ENCODE measurements at places on chromosomes 4 and X. TPM values are rescaled to one million over a fixed set of nuclear protein-coding genes. Genes with fewer than 3 reads are reported as not detected.

DNA sequence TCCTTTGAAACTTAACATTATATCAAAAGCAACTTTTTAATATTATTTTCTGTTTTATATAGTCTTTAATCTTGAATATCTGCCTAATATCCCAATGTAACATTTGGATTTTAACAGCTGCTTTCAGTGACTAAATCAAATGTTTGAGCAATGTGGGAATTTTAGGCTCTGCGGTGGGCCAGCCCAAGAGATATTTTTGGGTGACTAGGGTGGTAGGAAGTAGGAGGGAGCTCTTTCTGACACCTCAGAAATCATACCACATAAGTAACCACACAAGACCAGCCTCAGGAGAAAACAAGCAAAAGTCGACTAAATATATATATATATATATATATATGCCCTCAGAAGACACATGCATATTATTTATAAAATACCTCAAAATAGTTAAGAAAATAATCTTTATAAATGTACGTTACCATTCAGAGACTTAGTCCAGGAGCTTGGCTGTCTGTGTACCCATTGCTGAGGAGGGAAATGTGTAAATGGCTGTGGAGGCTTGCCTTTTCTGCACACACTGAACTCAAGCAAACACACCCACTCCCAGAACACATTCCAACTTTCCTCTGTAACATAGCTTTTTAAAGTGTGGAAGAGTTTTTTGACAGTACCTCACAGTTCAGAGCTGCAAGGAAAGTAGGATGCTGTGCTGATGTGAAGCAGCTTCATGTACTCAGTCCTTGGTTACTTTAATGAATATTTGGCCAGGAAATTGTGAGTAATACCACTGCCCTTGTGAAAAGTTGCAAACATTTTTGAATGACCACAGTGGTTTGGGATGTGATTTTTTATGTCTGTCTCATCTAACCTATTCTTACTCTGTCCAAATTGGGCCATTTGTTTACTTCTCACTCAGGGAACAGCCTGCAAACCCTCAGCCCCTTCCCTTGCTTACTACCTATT, at the start of gene RTL3:
Gene RTL3 (minus strand): TSS at position 484 of the 900 bp plus-strand sequence. CDS start 908 bp downstream, outside the sequence.
- DNase-seq = peak; percentile 89

- peak; percentile 7 for DNase-seq
Observed at GRCh38 chrX:17160975-17161374, 214.0 kb upstream of the NHS start.

The RASSF6 gene
- total RNA-seq = under 0.01 TPM

- DNase-seq = peak; percentile 18
Observed at GRCh38 chrX:129823115-129823514, 20.6 kb downstream of the ZDHHC9 start.

- no peak for DNase-seq
Observed at GRCh38 chr4:86089781-86090323, 270.0 kb downstream of the MAPK10 start.

DNA sequence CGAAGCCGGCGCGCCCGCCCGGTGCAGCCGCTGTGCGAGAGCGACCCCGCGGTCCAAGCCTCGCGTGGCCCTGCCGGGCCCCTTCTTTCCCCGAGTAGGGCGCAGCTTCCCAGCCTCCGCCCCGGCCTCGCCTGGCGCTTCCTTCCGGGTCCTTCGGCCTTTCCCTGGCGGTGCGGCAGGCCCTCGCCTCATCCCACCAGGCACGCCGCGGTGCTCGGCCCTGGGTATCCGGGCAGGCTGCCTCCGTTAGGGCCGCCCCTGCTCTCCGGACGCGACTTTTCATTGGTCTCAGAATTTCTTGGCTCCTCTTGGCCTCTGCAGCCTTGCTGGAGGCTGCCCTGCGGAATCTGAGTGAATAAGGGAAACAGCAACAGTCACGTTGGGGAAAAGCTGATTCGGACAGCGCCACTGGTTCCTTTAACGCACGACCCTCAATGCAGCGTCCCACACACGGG, 429 bp downstream of the UVSSA start:
- DNase-seq = peak; percentile 85

GRCh38 chr4:105179539-105180401, 33.1 kb downstream of the TET2 start:
- DNase-seq = no peak

DNA sequence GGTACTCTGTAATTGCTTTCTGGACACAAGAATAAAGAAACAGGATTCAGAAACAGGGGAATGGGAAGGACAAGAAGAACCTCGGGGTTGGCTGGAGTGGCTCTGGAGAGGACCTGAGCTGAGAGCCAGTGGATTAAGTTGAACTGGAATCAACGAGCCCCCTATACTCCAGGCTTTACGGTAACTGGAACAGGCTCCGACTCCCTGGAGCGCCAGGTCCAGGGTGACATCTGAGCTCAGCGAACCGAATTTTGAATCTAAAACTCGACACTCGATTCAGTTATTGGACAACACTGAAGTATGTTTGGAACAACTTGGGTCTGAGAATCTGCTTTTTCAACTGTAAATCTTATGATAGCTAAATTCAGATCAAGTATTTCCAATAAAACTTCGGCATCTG, 23.9 kb downstream of the HMX1 start:
- DNase-seq = peak; percentile 7

GRCh38 chrX:118730500-118731247, 3.3 kb downstream of the IL13RA1 start:
- DNase-seq = peak; percentile 56

DNA sequence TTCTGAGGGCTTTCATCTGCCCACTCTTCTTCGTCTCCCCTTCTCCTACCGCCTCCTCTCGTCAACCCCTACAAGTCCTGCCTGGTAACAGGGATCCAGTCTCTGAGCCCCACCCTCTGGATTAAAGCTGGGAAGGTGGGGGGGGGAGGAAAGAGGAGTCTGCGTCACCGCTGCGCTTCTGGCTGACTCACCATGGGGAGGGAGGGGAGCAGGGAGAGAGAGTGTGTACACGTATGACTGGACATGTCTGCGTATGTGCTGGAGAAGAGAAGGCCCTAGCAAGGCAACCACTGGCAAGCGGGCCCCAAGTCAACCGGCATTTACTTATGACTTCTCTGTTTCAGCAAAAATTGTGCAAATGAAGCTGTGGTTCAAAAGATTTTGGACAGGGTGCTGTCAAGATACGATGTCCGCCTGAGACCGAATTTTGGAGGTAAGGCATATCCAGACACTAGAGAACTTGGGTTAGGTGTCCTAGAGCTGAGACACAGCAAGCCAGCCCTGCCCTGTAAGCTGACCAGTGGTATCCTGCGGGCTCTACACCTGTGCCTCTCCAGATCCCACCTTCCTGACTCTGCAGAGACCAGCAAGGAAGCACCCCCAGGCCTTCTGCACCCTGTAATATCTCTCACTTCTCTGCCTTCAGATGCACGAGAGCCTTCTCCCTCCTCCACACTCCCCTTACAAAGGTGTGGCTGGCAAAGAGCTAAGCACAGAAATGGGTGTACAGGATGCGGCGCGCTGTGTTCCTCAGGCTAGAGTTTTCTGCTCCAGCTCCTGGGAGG, 2.5 kb downstream of the GABRQ start:
- peak; percentile 69 for DNase-seq

DNA sequence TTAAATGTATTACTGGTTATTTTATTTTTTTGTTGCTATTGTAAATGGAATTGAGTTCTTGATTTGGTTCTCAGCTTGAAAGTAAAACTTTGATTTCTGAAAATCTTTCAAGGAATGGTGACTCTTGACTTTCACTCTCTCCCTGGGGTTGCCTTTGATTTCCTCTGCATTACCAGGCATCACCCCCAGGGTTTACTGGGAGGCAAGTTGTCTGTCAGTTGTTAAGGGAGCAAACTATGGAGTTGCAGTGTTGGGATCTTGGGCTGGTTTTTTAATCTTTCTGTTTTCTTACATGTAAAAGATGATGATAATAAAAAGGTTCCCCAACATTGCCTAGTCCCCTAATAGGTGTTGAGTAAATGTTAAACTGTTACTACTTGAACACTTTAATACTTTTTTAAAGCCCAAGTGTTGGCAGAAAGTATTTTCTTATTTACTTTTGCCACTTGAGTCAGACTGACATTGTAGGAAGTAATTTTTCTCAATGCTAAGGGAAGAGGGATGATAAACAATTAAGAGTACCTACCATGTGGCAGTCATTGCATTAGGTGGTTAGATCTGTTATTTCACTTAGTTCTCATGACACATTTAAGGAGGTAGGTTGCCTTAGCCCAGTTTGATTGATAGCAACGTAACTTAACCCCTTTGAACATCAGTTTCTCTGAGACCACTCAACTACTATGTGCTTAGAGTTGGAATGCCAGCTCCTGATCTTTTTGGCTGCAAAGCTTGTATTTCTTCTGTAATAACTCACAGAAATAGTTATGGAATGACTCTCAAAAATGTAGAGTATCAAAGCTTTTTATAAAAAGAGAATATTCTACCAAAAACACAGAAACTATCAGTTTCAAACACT, 67.1 kb downstream of the DCLK2 start:
- DNase-seq = no peak

The ELF4 gene
- total RNA-seq = 10.6 TPM

- no peak for DNase-seq
Observed at GRCh38 chrX:8377041-8377440, 87.6 kb upstream of the VCX3B start.

- DNase-seq = no peak
Observed at GRCh38 chr4:111855308-111855707, 289.9 kb upstream of the FAM241A start.

GRCh38 chrX:109629310-109629709, 4.3 kb upstream of the KCNE5 start:
- peak; percentile 1 for DNase-seq

DNA sequence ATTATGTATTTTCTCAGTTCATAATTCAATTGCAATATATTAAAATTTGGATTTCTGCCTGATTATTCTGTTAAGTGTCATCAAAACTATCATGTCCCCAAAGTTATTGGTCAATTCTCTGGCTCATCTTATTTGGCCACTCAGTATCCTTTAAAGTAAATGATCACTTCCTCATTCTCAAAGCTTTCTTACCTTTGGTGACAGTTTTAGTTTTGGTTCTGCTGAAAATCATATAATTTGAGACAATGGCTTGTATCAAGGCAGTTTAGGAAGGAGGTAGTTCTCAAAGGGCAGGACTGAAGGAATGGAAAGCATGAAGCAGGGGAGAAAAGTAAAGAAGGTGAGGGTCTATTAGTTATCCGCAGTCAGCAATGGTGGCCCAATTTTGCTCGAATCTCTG, 1832.1 kb downstream of the ARAP2 start:
- no peak for DNase-seq

DNA sequence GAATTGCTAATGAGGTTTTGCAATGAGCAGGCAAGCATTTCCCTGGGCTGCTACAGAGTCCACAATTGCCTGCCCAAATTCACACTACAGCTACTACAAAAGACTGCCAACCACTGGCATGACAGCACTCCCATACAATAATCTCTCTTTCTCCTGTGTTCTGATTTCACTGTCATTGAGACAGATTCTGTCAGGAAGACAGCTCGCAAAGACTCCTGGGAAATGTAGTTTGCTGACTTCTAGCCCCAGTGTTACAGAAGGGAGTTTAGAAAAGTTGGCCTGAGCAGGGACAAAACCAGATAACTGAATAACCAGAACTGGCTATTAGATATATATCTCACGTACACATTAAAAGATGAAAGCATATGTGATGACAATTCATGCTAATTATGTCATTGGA, 1231.3 kb upstream of the PRKX start:
- DNase-seq = no peak

DNA sequence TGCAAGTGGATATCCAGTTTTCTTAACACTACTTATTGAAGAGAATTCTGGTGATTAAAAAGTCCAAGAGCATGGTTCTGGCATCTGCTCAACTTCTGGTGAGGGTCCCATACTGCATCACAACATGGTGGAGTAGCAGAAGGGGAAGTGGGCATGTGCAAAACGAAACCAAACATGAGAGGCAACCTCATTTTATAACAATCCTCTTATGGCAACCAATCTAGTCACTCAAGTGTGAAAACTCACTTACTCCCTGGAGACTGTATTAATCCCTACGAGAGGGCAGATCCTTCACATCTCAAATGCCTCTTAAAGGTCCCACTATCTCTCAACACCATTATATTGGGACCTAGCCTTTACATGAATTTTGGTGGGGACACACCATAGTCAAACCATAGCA, 55.4 kb upstream of the TRO start:
- no peak for DNase-seq

The ALAS2 gene
- total RNA-seq = not detected

The INTS12 gene
- 22.2 TPM for total RNA-seq

DNA sequence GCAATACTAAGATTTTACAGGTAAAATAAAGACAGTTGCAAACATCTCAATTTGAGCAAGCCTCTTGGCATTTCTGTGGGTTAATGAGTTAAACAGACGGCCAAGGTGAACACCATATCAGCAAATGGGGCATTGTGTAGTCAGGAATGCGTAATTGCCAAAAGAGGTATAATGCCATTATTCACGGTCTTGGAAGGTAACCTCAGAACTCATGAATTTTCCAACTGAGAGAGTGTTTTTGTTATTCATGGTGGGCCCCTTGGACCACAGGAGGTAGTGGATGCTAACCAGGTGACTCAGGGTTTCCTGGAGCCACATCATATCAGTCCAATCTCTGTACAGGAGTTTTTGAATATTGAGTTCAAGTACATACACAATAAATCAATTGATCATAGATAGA, 368.0 kb upstream of the TECRL start:
- DNase-seq = no peak

DNA sequence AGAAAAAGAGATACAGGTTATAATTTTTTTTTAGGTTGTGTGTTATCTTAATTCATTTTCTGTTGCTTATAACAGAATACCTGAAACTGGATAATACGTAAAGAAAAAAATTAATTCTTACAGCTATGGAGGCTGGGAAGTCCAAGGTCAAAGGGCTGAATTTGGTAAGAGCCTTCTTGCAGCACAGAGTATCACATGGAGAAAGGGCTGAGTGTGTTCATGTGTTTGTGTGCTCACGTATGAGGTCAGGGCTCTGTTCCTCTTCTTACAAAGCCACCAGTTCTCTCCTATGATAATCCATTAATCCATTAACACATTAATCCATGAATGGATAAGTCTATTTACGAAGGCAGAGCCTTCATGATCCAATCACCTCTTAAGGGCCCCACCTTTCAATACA, 8.6 kb upstream of the RAB28 start:
- no peak for DNase-seq

The L1CAM gene
- total RNA-seq = 58.9 TPM

DNA sequence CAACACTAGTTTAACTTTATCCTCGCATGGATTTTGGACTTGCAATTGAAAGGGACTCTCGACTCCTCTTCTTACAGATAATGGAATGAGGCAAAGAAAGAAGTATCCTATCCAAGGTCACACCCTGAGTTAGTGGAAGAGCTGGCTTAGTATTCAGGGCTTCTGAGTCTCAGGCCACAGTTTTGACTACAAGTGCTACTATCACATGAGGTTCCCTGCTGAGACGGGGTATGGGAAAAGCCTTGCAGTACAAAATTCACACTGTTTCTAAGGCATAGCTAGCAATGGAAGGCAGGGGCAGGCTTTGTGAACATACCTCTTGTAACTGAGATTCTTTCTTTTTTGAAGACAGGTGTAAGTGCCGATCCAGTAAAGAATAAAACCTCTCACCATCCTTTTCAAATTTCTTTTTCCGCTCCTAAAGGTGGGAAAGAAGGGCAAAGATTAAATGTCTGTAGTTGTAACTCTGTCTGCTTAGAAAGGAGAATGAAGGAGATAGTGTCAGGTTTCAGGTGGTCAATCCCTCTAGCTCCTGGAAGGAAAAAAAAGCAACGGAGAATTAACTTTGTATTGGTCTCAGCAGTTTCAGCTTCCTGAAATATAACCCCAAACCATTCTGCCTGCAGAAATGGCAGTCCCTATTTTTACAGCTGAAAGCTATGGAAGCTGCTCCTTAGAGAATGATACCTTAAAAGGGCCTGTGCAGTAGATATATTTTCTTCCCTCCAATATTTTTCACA, 199.0 kb downstream of the OPHN1 start:
- DNase-seq = no peak
